HS-27A (cell line): ENCODE measurements at places on chromosomes 16 and 17.

- no peak for DNase-seq
These were observed 53.1 kb upstream of the CHMP6 start for GRCh38 chr17:80938556-80938955.

- no peak for DNase-seq
These were observed 22.3 kb upstream of the SMPD3 start for GRCh38 chr16:68470461-68471150.

DNA sequence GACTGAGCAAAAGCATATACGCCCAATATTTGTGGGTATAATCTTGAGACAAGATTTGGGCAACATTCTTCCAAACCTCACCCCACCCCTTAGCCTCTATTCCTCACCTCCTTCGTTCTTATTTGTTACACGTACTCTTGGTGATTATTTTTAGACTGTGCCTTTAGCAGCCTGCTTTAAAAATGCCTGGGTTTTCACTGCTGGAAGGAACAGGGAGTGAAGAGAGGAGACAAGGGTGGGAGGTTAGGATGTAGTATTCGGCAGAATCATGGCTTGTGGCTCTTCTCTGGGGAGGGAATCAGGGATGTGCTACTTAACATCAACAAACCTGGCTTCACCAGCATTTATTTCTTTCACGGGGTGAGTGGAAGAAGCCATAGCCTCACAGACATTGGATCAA is 11.6 kb downstream of the ALKBH5 start:
- no peak for DNase-seq

DNA sequence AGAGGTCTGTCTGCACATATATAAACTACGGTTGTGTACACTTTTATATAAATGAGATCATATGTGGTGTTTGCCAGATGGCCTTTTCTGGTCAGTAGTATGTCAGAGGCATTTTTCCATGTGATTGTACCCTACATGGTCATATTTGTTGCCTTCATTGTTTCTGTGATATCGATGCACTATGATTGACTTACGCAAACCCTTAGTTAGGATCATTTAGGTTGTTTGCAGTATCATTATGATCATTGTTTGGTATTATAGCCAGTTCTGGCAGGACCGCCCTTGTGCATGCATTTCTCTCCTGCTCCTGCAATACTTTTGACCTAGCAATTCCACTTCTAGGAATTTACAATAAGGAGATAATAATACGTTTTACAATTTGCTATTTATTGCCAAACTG is 169.1 kb downstream of the MSI2 start:
- no peak for DNase-seq

GRCh38 chr17:58019039-58019438 is 12.0 kb upstream of the SRSF1 start:
- no peak for DNase-seq

DNA sequence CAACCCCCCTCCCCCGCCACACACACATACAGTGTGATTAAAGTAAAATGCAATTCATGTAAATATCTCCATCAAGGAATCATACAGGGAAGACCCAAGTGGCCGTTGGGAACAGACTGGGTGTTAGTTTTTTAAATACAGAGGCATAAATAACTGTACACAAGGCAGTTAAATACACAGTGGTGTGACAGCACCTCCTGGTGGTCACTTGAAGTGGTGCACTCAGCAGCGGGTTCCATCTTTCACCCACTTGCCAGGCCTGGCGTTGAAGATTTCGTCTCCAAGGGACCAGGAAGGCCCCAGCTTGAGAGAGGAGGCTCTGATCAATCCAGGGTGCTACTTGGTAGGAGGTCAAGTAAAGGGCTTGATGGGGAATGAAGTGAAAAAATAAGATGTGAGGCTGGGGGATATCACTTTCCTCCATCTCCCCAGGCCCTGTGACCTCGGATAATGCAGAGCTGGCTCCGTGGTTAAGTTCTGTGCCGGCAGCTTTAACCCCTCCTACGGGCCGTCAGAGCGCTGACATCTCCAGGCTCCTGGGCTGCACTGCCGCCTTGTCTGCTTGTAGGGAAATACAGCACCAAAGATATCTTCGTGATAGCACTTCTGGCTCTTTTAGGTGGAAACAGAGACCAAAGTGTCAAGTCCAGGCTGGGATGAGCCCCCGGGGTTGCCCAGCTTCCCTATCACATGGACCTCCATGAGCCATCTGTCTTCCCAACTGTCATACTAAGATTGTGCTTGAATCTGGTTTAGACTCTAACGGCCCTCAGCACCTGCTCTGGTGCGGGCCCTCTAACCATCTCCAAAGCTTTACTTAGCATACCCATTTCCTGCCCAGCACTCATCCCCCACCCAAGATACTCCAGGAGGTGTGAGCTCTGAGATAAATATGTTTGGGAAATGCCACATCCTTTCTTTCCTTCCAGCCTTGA is 20.7 kb downstream of the LGALS9 start:
- DNase-seq, result no peak

DNA sequence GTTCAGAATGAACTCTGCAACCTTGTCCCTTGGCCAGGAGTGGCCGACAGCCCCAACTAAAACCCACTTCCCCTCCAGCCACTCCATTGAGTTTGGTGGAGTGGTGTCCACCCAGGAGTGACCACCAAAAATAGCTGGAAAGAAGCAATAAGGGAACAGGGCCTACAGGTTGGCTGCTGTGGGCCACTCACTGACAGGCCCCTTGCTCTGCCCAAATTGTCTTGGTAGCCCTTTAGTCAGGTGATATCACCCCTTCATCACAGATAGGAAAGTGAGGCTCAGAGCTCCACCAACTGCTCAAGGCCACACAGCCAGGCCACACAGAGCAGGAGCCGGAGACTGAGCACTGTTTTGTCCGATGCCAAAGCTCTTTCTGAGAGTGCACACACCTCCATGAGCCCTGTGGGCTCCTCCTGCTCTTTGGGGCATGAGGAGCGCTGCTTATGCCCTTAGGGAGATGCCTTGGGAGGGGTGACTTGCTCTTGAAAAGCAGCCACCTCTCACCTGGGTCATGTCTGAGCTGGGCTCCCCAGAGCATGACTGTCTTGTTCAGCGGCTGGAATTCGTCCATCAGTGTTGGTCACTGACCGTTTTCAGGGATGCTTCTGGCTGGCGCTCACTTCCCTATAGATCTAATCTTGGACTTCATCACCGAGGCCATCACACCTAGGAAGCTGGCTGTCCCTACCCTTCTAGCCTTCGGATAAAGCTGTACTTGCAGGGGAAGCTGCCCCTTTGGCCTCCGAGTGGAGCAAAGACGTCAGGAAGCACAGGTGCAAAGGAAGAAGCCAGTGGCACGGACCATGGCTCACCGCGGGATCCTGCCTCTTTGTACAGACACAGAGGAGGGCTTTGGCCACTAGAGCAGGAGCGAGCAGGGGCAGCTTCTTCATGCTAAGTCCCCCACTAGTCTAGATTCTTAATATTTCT is 186.0 kb upstream of the ZNF469 start:
- no peak for DNase-seq

DNA sequence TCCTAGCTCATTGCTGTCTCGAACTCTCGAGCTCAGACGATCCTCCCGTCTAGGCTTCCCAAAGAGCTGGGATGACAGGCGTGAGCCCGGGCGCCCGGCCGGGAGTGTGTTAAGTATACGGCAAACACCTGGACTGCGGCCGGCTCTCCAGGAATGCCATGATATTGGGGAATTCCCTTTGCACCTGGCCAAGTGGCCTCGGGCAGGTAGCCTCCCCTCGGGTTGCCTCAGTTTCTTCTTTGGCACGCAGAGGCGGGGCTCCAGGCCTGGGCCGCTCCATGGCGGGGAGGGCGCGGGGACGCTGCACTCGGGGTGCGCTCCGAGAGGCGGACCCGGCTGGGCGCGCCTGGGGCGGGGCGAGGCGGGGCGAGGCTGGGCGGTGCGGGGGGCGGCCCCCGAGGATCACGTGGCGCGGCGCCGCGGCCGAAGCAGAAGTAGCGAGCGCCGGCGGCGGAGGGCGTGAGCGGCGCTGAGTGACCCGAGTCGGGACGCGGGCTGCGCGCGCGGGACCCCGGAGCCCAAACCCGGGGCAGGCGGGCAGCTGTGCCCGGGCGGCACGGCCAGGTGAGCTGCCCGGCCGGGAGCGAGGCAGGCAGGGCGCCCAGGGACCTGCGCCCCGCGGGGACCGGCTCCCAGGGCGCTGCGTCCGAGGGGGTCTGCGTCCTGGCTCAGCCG is at the start of gene PLCG2:
TSS of gene PLCG2 (plus strand) at position 431 of the 675 bp plus-strand sequence. CDS start 6,699 bp downstream, outside the sequence.
- no peak for DNase-seq

DNA sequence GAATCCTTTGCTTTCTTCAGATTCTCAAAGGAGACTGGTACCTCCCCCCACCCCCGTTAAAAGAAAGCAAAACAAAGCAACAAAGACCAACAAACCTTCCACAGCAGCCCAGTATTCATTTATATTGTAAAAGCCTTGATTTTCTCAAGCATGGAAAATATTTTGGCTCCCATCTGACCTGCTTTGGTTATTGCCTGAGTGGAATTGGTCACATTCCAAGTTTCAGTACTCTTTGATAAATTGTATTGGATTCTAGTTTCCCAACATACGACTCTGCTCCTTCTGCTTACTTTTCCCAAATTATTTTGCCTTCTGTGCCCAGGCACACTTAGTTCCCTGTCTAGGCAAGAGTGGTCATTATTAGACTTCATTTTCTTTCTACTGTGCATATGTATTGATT is 1.3 kb downstream of the ABCC11 start:
- DNase-seq, result no peak

GRCh38 chr16:72597938-72598337 is 426.0 kb upstream of the PMFBP1 start:
- DNase-seq, result no peak

GRCh38 chr17:74860229-74860871 is 665 bp upstream of the GRIN2C start:
- no peak for DNase-seq

- DNase-seq, result no peak
These were observed 25.4 kb upstream of the HELZ start for GRCh38 chr17:67270416-67270815.

DNA sequence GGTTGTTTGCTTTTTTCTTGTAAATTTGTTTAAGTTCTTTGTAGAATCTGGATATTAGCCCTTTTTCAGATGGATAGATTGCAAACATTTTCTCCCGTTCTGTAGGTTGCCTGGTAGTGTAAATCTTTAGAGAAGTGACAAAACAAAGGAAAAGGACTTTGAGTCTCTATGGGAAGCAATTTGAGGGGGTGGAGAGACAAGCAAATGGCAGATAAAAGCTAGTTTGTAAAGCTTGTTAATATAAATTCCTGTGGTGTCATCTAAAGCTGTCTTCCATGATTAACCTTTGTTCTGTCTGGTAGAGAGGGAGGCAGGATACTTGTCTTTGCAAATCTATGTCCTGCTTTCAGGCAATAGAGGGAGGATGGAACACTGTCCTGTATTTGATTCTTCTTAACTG is 40.6 kb upstream of the CACNG4 start:
- DNase-seq, result no peak

GRCh38 chr17:82297714-82298537 is 19.5 kb downstream of the CD7 start:
- DNase-seq, result no peak

- no peak for DNase-seq
These were observed 176.1 kb downstream of the ABCC12 start for GRCh38 chr16:47979616-47980182.

DNA sequence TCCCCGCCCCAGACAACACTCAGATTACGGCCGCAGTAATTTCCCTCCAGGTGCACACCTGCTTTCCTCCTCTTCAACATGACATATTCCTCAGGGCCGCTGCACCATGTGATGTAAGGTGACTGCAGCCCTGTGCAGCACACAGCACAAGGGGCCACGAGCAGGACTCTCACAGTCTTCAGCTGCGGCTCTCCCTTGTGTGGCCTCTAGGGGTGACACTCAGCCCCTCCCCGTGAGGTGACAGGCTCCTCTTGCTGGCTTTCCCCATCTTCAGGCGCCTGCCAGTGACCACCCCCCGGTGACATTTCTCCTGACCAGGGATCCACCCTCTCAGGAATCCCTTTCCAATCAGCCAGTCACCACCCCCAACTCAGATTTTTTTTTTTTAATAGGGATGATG is 31.3 kb upstream of the ABCC3 start:
- no peak for DNase-seq

GRCh38 chr17:62186841-62187240 is 121.8 kb upstream of the MED13 start:
- no peak for DNase-seq

DNA sequence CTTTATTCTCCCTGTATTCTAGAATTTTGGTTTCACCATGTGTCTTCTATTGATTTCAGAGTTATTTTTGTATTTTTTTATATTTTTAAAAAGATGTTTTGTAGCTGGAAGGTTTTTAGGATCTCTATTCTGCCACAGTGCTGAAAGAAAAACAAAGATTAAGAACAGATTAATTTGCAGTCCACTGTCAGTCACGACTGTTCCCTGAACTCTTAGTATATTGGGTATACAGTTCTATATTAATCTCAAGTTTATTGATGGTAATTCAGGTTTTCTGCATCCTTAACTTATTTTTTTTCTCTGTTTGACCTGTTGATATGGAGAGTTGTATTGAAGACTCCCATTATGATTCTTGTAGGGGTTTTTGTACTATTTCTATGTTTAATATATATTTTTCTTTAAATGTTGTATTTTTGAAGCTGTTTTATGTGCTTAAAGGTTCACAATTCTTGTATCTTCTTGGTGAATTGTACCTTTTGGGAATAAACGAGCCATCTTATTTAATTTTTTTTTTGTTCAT is 2.9 kb downstream of the SPECC1 start:
- DNase-seq, result no peak
